ENCODE measurements at places on chromosomes 6 and 20. TPM values are rescaled to one million over a fixed set of nuclear protein-coding genes. Genes with fewer than 3 reads are reported as not detected.
A peak's percentile ranks its signal among the peaks of the same experiment; 100 is the strongest.

DNA sequence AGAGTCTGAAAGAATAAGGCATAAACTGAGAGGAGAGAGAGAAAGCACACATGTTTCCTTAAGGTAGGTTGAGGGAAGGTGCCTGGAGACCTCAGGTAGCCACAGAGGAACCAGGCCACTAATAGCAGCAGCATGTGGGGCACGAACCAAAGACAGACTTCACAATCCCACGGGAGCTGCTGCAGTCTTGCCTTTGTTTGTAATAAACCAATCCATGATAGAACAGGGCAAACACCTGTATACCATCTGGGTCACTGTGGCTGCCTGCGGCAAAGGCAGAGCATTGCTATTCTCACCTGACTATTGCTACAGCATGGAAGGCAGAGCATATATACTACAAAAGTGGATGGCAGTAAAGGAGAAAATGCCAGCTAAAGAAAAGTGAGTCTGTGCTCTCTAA, 36.3 kb downstream of the HEBP2 start:
- no peak for DNase-seq

DNA sequence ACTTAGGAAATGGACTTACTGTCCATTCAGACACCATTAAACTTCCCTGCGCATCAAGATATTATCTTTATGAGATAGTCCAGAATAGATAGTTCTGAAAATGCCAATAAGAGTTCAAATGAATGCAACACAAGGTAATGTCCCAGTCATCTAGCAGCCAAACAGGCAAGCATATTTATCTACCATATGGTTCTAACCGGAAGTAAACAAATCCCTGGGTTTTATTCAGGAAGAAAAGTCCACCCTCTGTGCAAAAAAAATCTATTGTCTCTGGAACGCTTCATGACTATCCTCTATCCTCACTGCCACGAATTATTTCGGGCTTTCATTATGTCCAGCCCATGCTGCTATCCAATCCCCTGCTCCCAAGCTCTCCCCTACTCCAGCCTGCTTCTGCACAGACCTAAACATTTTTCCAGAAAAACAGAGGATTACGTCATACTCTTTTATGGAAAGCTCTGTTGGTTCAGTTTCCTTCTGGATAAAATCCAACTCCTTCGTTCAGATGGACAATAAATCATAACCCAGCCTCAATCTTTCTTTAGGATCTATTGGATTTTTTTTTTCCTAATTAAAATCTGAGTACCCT, 11.4 kb downstream of the PPIL6 start:
- no peak for DNase-seq

The VSX1 gene
- total RNA-seq: not detected

The HLA-G gene
- total RNA-seq: not detected

DNA sequence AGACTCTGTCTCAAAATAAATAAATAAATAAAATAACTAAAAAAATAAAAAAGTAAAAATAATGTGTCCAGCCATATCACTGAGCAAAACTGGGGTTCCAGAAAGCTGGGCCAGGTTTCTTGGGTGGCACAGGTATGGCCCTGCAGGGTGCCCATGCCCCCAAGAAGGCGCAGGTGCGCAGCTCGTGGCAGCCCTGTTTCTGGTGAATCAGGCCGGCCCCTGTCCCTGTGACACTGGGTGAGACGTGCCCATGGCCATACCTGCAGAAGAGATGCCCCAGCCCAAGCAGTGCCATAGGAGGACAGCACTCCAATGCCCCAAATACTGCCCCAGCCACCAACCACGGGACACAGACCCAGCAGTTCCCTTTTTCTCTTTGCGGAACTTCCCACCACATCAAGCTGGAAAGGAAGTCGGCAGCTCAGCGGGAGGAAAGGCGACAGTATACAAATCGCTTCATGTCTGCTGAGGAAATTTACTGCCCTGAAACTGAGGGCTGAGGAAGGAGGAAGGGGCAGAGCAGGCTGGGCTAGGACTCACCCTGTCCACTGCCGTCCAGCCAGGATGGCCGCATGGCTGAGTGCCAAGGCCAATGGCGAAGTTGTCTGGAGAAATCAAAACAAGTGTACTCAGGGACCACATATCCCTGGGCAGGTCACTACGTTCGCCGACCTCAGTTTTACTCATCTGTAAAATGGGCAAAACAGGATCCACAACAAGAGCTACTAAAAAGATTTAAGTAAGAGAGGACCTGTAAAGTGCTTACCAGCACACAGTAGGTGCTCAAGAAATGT, 55.4 kb downstream of the PREX1 start:
- DNase-seq: peak; percentile 51

GRCh38 chr6:109323241-109323640, 59.0 kb downstream of the CD164 start:
- no peak for DNase-seq

DNA sequence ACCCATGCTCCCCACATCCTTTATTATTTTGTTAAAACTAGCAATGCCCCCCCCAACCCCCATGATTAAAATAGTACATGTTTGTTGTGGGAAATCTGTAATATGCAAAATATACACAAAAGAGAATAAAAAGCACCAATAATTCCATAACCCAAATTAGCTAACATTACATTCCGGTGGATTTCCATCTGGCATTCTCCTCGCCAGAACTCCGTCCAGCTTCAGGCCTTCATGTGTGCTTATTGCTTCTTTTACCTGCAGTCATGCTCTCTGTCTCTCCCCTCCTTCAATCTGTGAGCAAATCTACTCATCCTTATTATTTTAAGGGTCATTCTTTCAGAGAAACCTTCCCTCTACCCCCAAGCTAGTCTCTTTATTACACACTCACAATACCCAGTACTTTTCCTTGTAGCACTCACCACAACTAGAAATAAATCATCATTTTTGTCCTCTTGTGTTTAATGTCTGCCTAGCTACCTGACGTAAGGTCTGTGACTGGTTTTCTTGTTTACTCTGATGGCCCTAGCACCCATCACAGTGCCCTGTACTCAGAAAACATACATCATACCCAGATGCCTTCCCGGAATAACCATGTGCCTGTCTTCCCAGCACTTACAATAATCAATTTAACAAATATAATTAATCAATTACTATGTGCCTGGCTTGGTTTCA, 25.6 kb upstream of the IER3 start:
- no peak for DNase-seq

DNA sequence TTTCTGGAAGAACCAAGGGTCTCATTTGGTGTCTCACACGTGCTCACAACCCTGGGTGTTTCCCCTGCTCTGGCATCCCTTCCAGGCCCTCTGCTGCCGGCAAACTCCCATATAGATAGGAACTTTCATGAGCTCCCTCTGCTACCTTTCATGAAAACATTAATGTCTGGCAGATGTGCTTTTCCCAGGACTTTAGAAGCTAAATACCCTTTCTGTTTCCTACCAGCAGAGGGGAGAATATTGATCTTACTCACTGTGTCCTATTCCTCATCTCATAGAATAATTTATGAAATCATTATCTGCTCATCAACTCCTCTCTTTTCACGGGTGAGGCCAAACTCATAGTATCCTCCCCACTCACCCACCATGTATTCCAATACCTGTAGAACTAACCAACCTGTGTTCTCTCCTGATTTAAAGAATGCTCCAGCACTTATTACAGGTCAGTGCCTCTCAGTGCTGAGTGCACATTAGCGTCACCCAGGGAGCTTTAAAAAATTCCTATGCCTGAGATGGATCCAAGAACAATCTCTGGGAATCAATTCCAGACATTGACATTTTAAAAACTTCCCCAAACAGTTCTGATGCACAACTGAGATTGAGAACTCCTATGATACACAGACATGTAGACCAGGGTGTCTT, 298.5 kb upstream of the JAG1 start:
- DNase-seq: no peak

GRCh38 chr20:51424270-51425117, 118.0 kb downstream of the NFATC2 start:
- no peak for DNase-seq

DNA sequence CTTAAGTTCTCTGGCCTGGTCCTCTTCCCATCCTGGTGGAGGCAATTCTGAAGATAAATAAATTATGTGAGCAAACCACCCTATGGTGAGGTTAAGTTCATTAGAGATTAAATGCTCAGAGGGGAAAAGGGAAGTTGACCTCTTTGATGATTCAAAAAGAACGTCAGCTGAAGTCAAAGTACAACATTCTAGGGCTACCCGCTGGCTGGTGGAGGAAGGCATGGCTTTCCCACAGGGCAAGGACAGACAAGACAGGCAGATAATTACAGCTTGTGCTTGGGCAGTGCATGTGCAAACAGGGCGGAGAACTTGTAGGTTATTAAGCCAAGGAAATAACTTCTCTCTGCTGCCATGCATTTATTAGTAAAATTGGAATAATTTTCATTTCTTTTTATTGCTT, 91.0 kb upstream of the SLC24A3 start:
- DNase-seq: no peak

The ENPP1 gene
- 4.4 TPM for total RNA-seq

The SIRPG gene
- total RNA-seq: 0.89 TPM

The FABP7 gene
- total RNA-seq: 78.8 TPM

DNA sequence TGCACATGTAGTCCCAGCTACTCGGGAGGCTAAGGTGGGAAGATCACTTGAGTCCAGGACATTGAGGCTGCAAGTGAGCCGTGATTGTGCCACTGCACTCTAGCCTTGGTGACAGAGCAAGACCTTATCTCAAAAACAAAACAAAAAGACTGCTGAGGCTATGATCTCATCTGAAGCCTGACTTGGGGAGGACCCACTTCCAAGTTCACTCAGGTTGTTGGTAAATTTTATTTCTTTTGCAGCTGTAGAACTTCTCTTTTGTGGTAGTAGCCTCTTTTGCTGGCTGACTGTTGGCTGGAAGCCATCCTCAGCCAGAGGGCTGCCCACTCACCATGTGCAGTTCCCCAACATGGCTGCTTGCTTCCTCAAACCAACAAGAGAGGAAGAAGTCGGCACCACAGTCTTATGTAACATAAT, 36.8 kb upstream of the ME1 start:
- no peak for DNase-seq

The ADTRP gene
- 40.4 TPM for total RNA-seq

GRCh38 chr6:90136837-90137568, 159.6 kb downstream of the BACH2 start:
- DNase-seq: no peak

The TTK gene
- total RNA-seq: 1.4 TPM
